PC-3 (cell line): ENCODE measurements at places on chromosomes 4 and X.
A peak's percentile ranks its signal among the peaks of the same experiment; 100 is the strongest.

DNA sequence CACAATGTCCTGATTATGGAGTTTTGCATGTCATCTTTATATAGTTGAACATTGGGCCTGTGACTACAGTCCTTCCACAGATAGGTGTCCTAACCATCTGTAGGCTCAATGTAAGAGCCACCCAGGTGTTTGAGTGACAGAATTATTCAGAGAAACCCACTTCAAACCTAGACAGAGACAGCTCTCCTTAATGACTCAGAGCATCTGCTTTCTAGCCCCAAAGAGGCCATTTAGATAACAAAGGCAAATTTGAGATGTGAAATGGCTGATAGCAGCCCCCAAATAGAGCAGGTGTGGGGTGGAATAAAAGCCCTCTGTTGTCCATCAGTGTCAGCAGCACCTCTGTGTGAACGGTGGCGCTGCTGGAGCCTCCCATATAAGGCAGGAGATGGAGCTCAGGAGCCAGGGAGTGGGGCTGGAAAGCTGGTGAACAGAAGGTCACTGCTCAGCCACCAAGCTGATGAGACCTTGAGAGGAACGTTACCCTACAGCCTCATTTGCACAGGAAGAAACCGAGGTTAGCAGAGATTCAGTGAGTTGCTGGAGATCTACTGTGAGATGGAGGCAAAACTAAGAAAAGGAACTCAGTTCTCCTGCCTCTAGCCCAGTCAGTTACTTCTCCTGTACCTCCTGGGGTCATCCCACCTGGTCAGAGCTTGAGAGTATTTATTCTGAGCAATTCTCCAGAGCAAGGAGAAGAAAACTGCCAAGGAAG lies 153.3 kb upstream of the LNX1 start:
- no peak overlapping the region for H3K4me3 ChIP-seq
- no peak for DNase-seq
- no peaks in the 10 kb centered on the region for H3K4me1 ChIP-seq
- no peaks in the 10 kb centered on the region for H3K36me3 ChIP-seq
- no peak overlapping the region for H3K27ac ChIP-seq

DNA sequence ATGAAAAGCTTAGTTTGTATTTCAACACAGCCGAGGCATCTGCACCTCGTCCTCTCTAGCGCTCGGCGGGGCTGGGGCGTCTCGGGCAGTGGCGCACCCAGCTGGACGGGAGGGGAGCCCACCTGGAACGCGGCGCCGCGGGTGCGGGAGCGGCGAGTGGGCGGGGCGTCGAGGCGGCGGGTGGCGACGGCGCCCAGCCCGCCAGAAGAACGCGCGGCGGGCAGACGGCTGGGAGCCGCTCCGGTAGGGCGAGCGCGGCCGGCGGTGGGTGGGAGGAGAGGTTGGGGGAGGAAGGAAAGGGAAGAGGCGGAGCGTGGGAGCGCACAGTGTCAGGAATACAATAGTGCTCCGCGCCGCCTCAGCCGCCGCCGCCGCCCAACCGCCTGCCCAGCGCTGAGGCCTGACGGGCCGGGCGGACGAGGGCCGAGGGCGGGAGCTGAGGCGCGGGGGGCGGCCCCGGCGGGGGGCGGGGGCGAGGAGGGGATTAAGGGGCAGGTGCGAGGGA lies at the start of gene JADE3:
Gene JADE3, plus strand, starts transcription at position 324 of the 505 bp plus-strand sequence. CDS start 72,474 bp downstream, outside the sequence.
- no peaks in the 10 kb centered on the region for H3K27me3 ChIP-seq
- peaks cover 9% of the 10 kb centered on the region for H3K4me1 ChIP-seq
- no peaks in the 10 kb centered on the region for H3K36me3 ChIP-seq
- DNase-seq = peak; percentile 76

DNA sequence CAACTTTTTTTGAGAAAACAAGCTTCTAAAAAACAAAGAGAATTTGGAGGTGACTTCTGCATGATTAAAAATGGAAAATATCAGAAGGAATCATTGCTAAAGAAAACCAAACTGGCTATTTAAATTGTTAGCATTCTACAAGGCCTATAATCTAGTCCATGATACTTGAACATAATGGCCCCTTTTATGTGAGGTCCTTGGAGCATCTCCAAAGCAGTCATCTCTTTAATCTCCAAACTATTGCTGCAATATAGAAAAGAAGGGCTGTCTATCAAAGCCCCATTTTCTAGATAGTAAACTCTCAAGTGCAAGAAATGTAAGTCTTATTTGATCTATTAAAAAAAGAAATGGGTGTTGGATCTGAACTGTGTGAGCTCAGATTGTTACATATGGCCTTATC lies 615.1 kb downstream of the CENPC start:
- no peak overlapping the region for H3K4me3 ChIP-seq
- no peaks in the 10 kb centered on the region for H3K36me3 ChIP-seq
- no peak overlapping the region for H3K27ac ChIP-seq
- H3K4me1 ChIP-seq = no peaks in the 10 kb centered on the region
- H3K27me3 ChIP-seq = no peaks in the 10 kb centered on the region

DNA sequence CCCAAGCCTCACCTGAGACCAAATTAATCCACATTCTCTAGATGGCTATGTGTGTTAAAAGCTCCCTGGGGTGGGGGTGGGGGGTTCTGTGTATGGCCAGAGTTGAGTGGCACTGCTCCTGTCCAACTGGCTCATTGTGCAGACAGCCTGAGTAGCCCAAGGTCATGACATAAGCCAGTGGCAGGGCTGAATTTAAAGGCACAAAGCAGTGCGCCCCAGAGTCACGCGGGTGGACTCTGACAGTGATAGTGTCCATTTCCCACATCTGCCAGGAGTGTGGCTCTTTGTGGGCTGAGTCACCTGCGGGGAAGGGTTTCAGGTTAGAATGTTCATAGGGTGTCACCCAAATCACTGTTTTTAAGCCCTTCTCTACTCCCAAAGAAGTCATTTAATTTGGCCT lies 45.4 kb downstream of the SCD5 start:
- H3K27ac ChIP-seq = no peak overlapping the region
- no peaks in the 10 kb centered on the region for H3K4me1 ChIP-seq
- no peaks in the 10 kb centered on the region for H3K27me3 ChIP-seq
- no peak overlapping the region for H3K4me3 ChIP-seq
- no peak for DNase-seq
- no peaks in the 10 kb centered on the region for H3K36me3 ChIP-seq

GRCh38 chrX:95662200-95662599 lies 1022.4 kb upstream of the DIAPH2 start:
- H3K4me3 ChIP-seq = no peak overlapping the region
- no peaks in the 10 kb centered on the region for H3K27me3 ChIP-seq
- H3K27ac ChIP-seq = no peak overlapping the region
- H3K4me1 ChIP-seq = no peaks in the 10 kb centered on the region
- H3K36me3 ChIP-seq = no peaks in the 10 kb centered on the region
- DNase-seq = no peak

- H3K27me3 ChIP-seq = no peaks in the 10 kb centered on the region
- H3K36me3 ChIP-seq = no peaks in the 10 kb centered on the region
- H3K4me1 ChIP-seq = no peaks in the 10 kb centered on the region
Observed at GRCh38 chr4:101670897-101671296, 119.6 kb upstream of the BANK1 start.

- H3K4me3 ChIP-seq = peak overlapping the region; percentile 80
- peak; percentile 54 for DNase-seq
- peak overlapping the region; percentile 0; the same call in 1 of the 2 replicates for H3K27ac ChIP-seq
- H3K27me3 ChIP-seq = no peaks in the 10 kb centered on the region
- peaks cover 33% of the 10 kb centered on the region for H3K36me3 ChIP-seq
- peaks cover 20% of the 10 kb centered on the region for H3K4me1 ChIP-seq
Observed at GRCh38 chr4:10115797-10116568, 616 bp downstream of the WDR1 start.

DNA sequence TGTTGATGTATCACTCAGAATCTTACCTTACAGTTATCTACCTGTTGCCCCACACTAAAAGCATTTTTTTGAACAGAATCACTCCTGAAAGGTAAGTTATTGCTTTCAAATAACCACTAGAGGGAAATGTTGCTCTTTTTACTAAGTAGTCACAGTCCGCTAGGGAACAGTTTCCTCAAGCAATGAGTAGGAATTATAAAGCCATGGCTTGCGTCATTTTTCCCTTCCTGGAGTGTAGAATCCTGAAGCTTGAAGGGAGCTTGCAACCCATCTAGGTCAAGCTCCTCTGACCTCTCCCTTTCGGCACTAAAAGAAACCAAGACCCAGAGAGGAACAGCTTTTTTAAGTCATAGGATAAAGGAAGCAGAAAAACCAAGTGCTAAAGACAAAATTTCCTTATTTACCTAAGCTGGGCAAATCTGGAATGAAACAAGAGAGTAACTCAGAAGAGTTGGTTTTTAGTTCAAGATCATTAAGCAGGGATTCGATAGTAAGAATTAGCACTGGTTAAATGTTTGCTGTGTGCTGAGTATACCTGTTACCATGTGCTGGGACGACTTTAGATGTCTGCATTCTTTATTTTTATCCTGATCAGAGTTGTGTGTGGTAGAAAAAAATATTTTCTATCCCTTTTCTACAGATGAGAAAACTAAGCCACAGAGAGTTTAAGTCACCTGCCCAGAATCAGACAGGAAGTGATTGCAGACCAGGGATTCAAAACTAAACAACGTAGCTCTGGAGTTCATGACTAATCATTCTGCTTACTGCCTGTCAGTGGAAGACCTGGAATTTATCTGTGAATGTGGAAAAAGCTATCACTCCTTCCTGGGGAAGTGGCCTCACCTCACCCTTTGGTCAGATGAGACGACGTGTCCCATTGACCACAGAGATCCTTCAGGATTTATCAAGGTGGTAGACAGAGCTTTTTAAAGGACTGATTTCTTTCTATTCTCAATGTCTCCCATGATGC lies 631.5 kb downstream of the RAB28 start:
- no peak overlapping the region for H3K4me3 ChIP-seq
- peaks cover 2% of the 10 kb centered on the region; the same call in 1 of the 2 replicates for H3K27me3 ChIP-seq
- no peaks in the 10 kb centered on the region for H3K36me3 ChIP-seq
- no peak overlapping the region for H3K27ac ChIP-seq
- DNase-seq = peak; percentile 73
- no peaks in the 10 kb centered on the region for H3K4me1 ChIP-seq

GRCh38 chr4:3069661-3070199 lies 4.6 kb downstream of the HTT-AS start:
- DNase-seq = no peak
- no peak overlapping the region for H3K4me3 ChIP-seq
- H3K4me1 ChIP-seq = no peaks in the 10 kb centered on the region
